Activated naive CD4-positive, alpha-beta T cell treated with anti-CD3 and anti-CD28 coated beads, Interleukin-2, amount 50 U/mL, for 72 hours (primary cell): ENCODE measurements at places on chromosomes 7 and 10.

DNA sequence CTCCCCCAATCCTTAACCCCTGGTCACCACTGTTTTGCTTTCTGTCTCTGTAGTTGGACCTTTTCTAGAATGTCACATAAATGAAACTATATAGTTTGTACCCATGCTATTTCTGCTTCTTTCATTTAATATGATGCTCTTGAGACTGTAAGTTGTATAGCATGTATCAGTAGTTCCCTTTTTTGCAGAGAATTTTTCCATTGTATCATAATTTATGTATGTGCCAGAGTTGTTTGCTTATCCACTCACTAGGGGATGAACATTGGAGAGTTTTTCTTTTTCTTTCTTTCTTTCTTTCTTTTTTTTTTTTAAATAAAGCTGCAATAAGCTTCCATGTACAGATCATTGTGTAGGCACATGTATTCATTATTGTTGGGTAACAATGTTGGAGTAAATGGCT is 544.8 kb downstream of the CNTNAP2 start:
- DNase-seq, result no peak

DNA sequence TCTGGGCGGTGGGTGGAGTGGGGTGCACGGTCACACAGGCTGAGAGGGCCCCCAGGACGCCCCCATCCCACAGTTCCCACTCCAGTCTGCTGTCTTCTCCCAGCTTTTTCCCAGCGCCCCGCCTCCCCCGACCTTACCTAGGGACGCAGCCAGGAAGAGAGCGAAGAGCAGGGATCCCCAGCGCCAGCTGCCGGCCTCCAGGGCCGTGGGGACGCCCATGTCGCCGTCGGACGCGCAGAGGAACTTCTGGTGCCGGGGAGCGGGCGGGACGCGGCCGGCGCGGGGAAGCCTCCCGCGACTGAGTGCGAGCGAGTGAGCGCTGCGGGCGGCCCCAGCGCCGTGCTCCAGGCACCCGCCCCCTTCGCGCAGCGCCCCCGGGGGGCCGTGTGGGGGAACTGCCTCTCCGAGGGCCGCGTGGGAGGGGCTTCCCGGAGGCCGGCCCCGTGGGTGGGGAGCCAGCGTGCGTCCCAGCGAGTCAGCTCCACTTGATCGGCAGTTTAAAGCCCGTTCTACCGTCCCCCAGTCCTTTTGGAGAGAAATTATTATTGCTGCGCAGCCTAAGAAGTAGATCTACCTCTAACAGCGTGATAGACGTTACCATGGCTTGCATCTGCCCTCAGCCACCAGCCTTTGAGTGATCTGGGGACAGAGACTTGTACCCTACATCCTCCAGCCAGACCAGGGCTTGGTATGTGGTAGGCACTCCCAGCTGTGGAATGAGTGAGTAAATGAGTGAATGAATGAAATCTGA is at the start of gene VSIR:
TSS of gene VSIR (minus strand) at position 300 of the 751 bp plus-strand sequence. CDS start at position 219, 81 bp downstream.
- DNase-seq, result peak; percentile 100

DNA sequence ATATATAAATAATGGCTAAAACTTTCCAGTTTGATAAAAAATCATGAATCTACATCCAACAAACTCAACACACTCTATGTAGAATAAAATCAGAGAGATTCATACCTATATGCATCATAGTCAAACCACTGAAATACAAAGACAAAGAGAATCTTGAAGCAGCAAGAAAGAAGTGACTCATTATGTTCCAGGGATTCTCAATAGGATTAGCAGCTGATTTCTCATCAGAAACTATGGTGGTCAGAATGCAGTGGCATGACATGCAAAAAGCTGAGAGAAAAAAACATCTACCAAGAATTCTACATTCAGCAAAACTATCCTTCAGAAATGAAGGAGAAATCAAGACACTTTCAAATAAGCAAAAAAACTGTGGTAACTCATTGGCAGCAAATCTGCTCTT is 187.4 kb downstream of the RNLS start:
- no peak for DNase-seq

- DNase-seq, result no peak
Measured at GRCh38 chr10:111872591-111872990, 311.0 kb downstream of the GPAM start.
